ENCODE measurements at places on chromosomes 11 and 22.

DNA sequence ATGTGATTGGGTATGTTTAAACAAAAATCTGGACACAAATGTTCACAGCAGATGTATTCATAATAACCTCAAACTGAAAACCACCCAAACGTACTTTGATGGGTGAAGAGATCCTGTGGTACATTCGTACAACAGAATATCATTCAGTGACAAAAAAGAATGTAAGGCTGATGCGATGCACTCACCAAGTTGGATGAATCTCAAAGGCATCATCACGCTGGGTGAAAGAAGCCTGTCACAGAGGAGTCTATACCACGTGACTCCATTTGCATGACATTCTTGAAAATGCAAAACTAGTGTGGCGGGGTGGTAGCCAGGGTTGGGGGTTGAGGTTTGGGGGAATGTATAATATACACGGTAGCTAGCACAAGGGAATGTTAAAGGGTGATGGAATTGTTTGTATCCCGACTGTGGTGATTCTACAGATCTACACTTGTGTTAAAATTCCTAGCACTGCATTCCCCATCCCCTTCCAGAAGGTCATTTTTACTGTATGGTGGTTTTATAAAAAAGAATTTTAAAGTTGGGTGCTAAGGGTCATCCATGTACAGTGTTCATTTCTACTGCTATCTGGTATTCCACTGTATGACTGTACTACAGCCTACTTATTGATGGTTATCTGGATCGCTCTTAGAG is 35.0 kb upstream of the SLC25A1 start:
- DNase-seq: no peak

DNA sequence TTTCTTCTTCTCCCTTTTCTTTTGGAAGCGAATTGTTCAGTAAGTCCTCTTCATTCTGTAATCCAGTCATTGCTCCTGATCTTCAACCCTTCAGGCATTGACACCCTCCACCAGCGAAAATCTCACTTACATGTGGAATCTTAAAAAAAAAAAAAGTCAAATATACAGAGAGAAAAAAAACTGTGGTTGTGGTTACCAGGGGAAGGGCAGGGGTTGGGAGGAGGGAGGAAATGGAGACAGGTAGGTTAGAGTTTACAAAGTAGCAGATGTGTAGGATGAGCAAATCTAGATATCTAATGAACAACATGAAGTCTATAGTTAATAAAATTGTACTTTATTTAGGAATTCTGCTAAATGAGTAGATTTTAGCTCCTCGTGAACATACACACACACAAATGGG is 17.7 kb upstream of the TMEM123 start:
- peak; percentile 14 for DNase-seq

- no peak for DNase-seq
These were observed 115.8 kb downstream of the LDLRAD3 start for GRCh38 chr11:36059660-36060059.

- no peak for DNase-seq
These were observed 10.1 kb downstream of the COA4 start for GRCh38 chr11:73866586-73866996.

- no peak for DNase-seq
These were observed 2.9 kb upstream of the SHANK2 start for GRCh38 chr11:71255323-71255722.

DNA sequence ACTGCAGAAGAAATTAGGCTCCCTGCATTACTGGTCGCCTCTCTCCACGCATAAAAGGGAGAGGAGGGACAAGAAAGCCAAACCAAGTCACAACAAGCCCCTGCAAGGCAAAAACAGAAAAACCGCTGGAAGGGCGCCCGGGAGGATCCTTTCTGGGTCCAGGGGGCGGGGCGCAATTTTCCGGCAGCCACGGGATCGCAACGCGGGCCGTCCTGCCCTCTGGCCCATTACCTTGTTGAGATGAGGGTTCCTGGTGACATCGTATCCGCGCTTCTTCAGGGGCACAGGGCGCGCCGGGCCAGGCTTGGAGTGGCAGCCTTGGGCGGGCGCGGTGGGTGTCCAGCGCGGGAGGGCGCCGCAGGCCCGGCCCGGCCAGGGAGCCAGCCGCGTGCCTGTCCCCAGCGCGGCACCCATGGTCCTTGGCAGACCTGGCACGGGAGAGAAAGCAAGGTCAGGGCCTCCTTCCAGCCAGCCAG is 847 bp downstream of the ME3 start:
- no peak for DNase-seq

DNA sequence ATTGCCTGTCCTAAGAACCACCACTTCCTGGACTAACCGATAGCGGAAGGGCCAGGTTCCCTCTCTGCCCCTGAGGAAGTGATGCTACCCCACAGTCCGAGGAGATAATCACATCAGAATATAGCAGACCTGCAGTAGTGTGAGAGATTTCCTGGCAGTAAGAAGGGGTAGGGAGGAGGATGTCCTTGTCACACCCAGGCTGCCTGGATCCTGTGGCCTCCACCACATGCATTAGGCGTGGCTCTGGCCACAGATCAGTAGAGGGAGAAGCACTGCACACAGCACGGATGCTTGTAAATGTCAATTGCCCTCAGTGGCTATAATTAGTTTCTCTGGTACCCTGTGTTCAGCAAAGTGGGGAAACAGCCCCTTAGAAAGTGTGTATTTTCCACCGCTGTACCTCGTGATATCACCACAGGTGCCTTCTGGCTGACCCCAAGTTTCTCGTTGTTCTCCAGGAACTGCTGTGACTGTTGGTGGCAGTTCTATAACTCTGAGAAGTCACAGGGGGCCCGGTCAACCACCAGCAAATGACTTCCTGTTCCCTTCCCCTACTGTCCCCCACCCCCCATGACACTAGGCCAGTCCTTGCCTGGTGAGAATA is 61.8 kb downstream of the UBASH3B start:
- peak; percentile 65 for DNase-seq

- no peak for DNase-seq
These were observed 38.5 kb upstream of the ARFGAP3 start for GRCh38 chr22:42895541-42895981.

DNA sequence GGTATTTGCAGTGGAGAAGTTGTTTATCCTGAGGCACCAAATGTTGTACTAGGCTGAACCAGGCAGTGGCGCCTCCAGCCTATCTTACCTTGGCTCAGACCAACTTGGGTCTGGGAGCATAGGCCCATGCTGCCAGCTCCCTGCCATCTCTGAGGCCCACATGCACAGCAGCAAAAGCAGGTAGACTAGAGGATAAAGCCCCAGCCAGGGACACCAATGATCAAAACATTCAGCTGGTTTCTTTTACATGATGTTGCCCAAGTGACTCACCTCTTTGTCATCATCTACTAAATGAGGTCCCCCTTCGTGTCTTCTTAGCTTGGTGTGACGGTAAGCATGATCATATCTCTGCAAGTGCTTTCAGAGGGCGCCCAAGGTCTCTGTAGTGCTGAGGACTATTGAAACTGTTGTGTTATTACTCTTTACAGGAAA is 112.1 kb upstream of the DRD2 start:
- DNase-seq: no peak

GRCh38 chr11:60809691-60810090 is 24.6 kb downstream of the MS4A10 start:
- no peak for DNase-seq

GRCh38 chr11:65026810-65027209 is 429 bp upstream of the SNX15 start:
- no peak for DNase-seq

DNA sequence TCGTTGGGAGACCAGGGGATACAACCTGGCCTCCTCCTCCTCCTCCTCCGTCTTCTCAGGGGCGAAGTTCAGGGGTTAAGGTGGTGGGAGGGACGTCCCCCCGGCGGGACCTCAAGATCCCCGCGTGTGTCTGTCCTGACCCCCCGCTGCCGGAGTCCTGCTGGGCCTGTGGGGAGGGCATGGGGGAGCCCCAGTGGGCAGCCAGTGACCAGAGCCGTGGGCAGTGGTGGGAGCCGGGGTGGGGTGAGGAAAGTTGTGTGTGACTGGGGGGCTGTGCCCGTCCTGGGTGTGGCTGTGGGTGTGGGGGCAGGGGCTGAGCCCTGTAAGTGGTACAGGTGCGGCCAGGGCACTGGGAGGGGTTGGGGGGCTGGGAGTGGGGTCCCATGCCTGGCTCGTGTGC is 10.1 kb downstream of the TSPAN4 start:
- no peak for DNase-seq

- peak; percentile 42 for DNase-seq
These were observed 3.0 kb upstream of the INPPL1 start for GRCh38 chr11:72221386-72222075.

DNA sequence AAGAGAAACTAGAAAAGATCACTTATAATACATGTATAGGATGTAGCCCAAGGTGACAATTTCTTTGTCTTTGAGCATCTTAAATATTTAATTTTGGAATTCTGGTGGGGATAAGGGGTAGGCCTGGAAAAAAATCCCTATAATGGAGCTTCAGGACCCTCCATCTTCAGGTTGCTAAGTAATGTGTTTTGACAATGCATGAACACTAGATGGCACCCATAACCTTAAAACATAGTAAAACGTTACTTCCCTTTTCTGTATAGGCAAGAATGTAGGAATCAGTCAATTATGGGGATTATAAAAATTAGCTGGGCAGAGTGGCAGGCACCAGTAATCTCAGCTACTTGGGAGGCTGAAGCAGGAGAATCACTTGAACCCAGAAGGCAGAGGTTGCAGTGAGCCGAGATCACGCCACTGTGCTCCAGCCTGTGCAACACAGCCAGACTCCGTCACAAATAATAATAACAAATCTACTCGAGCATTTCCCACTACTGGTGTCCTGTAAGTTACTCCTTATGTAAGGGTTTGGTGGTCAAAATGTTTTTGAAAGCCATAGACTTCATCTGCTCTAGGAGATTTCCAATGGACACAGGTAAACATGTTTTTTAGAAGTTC is 541.9 kb upstream of the CCDC90B start:
- no peak for DNase-seq

GRCh38 chr11:125886997-125887372 is 483 bp upstream of the HYLS1 start:
- DNase-seq: no peak

DNA sequence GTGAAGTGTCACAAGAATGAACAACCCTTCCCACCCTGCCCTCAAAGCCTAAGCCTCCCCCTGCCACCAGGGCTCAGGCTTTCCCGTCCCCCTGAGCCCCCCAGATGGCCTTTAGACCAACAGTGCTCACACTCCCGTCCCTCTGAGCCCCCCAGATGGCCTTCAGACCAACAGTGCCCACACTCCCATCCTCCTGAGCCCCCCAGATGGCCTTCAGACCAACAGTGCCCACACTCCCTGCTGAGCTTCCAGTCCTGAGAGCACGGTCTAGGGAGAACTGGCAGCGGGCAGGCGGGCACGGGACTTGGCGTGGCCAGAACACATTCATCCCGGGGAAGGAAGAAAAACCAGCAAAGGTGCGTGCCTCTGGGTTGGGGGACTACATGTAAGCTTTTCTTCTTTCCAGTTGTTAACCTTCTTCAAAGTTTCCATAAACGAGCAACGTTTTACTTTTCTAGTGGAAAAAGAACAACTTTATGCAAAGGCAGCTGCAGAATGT is 2.5 kb downstream of the MRGPRG start:
- DNase-seq: no peak

DNA sequence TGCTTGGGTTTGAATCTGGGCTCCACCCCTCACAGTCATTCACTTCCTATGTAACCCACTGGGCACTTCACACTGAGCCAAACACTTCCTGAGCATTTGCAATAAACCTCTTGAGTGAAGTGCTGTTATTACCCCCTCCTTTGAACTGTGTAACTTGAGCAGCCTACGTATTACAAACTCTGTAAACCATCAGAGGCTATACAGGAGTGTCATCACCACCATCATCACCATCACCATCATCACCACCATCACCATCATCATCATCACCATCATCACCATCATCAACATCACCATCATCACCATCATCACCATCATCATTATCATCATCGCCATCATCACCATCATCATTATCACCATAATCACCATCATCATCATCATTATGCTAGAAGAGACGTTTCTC is 18.4 kb downstream of the RTL6 start:
- no peak for DNase-seq

Data from CD4-positive, alpha-beta T cell treated with Interferon gamma for 1 hour (primary cell).